ENCODE measurements at places on chromosomes 2 and 18.
A peak's percentile ranks its signal among the peaks of the same experiment; 100 is the strongest.

- peak; percentile 55 for DNase-seq
Measured at GRCh38 chr18:46950064-46950656, 32.8 kb downstream of the KATNAL2 start.

DNA sequence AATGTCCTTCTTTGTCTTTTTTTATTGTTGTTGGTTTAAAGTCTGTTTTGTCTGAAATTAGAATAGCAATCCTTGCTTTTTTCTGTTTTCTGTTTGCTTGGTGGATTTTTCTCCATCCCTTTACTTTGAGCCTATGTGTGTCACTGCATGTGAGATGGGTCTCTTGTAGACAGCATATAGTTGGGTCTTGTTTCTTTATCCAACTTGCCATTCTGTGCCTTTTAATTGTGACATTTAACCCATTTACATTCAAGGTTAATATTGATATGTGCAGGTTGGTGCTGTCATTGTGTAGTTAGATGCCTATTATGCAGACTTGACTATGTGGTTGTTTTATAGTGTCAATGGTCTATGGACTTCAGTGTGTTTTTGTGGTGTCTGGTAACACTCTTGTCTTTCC, 197.5 kb upstream of the FN1 start:
- DNase-seq: no peak

- DNase-seq: no peak
Measured at GRCh38 chr18:7980136-7980535, 413.0 kb downstream of the PTPRM start.

GRCh38 chr2:160111951-160112798, 49.8 kb upstream of the PLA2R1 start:
- DNase-seq: peak; percentile 25

DNA sequence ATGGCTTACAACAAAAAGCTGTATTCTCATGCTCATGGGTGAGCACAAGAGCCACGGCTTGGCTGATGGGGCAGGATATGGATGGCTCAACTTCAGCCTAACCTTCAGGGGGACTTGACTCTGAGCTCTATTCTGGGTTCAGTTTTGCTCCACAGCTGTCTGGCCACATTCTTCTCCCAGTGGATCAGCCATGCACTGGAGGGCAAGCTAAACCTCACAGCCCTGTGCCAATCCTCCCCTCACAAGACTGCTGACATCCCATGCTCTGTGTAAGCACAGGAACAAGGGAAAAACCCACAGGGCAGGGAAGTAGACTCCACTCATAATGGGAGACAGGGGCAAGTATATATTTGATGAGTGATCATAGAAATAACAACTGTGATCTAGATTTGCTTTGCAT, 35.6 kb downstream of the COPS8 start:
- no peak for DNase-seq

GRCh38 chr2:8628179-8628865, 53.5 kb upstream of the ID2 start:
- DNase-seq: peak; percentile 51

DNA sequence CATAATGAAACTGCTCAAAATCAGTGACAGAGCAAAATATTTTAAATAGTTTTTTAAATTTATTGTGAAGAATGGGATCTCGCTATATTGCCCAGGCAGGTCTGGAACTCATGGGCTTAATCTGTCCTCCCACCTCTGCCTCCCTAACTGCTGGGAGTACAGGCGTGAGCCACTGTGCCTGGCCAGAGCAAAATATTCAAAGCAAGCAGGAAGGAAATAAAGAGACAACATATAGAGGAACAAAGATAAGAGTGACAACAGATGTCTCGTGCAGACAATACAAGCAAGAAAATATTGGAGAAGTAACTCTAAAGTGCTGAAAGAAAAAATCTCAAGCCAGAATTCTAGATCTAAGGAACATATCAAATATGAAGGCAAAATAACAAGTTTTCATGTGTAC, 5.0 kb upstream of the SCLY start:
- DNase-seq: no peak

DNA sequence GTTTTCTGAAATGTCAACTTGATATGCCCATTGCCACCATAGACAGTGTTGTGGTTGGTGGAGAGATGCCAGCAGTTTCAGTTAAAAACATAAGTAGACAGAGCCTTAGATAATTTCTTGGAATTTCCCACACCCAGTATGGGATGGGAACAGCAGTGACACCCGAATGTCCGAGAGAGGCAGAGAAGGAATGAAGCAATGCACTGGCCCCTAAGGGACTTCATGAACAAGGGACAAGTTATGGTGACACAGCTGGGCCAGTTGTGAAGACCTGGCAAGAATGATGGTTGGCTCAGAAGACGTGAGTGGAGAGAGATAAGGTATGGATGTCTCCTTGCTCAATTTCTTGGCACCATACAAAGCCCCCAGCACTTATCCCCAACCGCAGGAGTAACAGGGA, 165.2 kb upstream of the APCDD1 start:
- DNase-seq: no peak

DNA sequence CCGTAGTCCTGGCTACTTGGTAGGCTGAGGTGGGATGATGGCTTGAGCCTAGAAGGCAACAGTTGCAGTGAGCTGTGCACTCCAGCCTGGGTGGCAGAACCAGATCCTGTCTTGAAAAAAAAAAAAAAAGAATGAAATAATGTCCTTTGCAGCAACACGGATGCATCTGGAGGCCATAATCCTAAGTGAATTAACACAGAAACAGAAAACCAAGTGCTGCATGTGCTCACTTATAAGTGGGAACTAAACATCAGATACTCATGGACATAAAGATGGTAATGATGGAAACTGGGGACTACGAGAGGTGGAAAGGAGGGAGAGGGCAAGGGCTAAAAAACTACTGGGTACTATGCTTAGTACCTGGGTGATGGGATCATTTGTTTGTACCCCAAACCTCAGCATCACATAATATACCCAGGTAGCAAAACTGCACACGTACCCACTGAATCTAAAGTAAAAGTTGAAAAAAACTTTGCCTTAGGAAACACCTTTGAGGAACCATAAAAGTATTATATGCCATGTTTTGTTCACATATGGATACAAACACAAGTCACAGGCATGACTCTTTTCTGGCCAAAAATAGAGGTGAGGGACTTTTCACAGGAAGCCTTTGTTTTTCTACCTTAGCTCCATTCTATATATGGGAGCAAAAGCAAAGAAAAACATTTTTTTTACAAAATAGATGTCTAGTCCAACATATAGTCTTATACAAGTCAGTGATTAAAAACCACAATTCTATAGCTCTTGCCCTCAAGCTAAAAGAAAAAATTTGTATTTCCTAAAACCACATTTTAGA, 36.6 kb downstream of the GPR155 start:
- DNase-seq: peak; percentile 10

- no peak for DNase-seq
Measured at GRCh38 chr2:184472481-184472880, 125.8 kb upstream of the ZNF804A start.

- no peak for DNase-seq
Measured at GRCh38 chr2:152875701-152876695, 157.6 kb downstream of the ARL6IP6 start.

- no peak for DNase-seq
Measured at GRCh38 chr2:113963965-113964364, 74.1 kb downstream of the ACTR3 start.

- no peak for DNase-seq
Measured at GRCh38 chr18:26386002-26386401, 159.8 kb downstream of the TAF4B start.

- no peak for DNase-seq
Measured at GRCh38 chr2:168272225-168272624, 24.8 kb upstream of the STK39 start.

DNA sequence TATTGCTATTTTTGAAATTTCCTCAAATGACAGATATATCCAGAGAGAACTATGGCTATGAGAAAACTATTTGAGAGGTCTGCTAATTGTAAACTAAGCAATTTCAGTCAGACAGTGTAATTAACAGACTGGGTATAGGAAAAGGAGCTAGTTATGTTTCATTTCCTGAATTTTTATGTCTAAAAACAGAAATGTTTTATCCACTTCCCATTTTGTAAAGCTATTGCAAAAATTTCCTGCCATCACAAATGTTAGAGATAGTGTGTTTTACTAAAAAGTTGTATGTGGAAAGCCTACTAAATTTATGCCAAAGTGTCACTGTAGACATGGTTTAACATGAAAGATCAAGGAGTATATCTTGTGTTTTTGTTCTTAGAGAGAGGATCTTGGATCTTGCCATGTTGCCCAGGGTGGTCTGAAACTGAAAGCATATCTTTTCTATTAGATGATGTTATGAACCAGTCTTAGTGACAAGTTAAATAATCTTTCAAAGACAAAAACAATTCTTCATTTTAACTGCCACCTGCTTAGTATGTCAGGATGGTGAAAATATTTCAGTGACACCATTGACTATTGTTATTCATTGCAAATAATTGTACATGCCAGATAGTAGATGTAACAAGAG, 40.5 kb upstream of the ITPRID2 start:
- DNase-seq: no peak

DNA sequence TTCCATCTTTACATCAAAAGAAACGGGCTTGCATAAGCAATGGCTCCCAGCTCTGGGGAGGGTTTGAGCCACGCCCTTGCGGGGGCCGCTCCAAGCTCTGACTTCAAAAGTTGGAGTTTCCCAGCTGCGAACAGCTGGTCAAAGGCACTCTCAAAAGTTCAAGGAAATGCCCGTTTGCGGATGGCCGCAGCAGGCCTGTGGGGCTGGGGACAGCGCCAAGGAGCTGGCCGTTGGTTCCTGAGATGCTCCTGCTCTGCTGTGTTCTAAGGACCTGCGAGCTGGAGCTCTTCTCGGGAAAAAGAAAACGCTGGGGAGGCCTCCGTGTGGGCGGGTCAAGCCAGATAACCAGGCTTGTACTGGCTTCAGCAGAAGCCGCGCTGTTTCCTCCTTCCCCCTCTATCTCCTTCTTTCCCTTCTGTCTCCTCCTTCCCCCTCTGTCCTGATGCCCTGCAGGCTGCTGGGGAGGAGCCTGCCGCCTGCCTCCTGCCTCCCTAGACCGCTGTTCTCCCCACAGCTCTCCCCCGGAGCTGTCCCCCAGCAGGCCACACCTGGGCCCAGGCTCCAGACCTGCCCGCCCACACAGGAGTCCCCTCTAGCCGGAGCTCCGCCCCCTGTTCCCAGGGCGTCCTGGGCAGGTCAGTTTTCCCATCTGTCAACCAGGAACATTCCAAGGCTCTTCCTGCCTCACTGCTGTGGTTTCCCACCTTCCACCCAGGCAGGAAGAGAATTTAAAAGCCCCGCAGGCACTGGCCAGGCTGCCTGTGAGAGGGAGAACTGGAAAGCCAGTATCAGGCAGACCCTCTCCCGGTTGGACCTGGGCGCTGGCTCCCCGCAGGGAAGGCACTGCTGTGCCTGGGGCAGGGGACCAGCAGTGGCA, 14.1 kb downstream of the KLF11 start:
- DNase-seq: peak; percentile 63

GRCh38 chr2:134023854-134024253, 230.0 kb upstream of the MGAT5 start:
- no peak for DNase-seq

- no peak for DNase-seq
Measured at GRCh38 chr2:24345937-24346336, 14.4 kb downstream of the ITSN2 start.

DNA sequence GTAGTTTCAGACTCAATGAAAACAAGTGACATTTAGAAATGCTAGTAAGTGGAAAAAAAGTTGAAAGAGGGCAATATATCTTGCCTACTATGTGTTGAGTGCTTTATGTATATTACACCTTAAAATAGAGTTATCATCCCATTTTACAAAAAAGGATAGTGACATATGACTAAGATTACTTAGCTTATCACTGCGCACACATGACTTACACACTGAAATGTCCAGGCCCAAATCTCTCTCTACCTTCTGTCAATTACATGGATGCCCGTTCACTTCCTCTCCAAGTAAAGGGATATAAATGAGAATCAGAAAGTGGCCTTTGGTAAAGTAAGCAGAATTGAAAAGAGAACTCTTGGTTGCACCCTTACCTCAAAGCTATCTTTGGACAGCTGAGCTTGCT, 3.6 kb upstream of the PARD3B start:
- DNase-seq: no peak

GRCh38 chr2:239671916-239672849, 271.4 kb upstream of the HDAC4 start:
- no peak for DNase-seq

DNA sequence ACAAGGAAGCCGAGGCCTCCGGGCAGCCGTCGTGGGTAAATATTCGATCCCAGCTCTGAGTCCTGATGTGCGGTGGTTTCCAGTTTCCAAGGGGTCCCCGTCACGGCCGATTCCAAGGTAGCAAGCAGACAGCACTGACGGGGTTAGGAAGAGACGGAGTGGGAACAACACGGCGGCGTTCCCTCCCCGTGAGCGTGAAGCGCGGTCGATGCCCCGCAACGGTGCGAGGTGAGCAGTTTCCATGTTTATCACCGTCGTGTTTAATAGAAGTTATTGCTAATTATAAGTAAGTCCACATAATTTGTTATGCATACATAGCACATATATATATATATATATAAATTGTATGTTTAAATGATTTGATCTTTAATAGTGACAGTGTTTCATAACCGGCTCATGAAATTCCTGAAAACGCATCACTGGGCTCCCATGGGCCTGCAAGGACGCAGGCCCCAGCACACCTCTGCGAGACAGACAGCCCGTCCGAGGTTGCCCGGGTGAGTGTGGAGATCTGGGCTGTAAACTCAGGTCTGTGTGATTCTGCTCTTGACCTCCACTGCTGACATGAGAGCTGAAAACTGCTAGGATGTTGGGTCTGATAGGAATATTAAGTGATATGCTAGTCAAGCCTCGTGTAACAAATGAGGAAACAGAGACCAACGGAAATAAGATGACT, 243.5 kb upstream of the SALL3 start:
- DNase-seq: no peak

DNA sequence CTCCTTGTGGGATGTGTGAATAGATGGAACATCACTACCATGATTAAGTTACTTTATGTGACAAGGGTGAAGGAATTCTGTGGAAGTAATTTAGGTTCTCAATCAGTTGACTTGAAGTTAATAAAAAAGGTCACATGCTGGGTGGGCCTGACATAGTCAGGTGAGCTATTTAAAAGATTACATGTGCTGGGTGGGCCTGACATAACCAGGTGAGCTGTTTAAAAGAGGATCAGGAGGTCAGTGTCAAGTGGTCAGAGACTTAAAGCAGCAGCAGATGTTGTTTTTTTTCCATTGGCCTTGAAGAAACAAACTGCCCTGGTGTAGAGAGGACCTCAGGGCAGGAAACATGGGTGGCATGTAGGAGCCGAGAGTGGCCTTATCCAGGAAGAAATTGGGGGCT, 3.3 kb downstream of the IL1R2 start:
- no peak for DNase-seq

GRCh38 chr2:121740973-121741372, 4.3 kb upstream of the NIFK start:
- DNase-seq: no peak

DNA sequence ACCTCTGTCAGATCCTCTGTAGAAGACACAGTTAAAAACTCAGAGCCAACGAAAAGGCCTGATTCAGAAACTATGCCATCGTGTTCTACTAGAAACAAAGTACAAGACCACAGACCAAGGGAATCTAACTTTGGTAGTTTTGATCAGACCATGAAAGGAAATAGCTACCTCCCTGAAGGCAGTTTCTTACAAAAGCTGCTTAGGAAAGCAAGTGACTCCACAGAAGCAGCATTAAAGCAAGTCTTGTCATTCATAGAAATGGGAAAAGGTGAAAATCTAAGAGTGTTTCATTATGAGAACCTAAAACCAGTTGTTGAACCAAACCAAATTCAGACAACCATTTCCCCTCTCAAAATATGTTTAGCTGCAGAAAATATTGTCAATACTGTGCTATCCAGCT, 58.2 kb downstream of the FSIP2 start:
- DNase-seq: no peak

- DNase-seq: no peak
Measured at GRCh38 chr2:190809139-190809764, 71.4 kb upstream of the GLS start.
